ENCODE measurements at places on chromosomes 13 and 19.

DNA sequence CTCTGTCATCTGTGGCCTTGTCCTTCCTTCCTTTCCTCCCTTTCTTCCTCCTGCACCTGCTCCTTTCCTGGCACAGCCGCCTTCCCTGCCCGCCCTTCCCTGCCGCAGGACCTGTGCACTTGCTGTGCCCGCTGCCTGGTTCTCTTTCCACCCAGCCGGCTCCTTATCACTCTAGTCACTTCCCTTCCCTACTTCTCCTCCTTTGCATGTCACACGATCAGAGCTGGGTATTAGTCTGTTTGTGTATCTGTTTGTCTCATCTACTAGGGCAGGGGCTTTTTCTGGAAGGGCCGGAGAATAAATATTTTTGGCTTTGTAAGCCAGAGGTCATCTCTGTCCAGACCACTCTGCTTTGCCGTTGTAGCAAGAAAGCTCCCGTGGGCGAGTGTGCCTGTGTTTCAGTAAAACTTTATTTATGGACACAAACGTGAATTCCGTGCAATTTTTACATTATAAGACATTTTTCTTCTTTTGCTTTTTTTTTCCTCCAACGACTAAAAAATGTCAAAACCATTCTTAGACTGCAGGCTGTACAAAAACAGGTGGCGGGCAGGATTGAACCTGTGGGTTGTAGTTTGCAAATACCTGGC, 6.1 kb downstream of the KDM4B start:
- DNase-seq: no peak

DNA sequence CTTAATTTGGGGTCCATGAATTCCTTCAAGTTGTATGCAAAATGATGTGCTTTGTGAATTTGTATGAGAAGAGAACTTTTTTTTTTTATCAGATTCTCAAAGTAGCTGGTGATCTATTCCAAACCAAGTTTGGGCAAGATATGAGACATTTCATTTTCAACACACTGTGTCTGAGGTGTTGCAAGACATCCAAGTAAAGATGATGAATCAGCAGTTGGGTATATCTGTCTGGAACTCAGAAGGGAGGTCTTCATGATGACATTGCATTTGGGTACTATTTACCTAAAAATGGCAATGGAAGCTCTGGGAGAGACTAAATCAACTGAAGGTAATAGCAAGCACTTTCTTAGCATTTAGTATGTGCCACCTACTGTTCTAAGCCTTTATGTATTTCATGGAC, 2.8 kb downstream of the FAM124A start:
- DNase-seq: no peak

DNA sequence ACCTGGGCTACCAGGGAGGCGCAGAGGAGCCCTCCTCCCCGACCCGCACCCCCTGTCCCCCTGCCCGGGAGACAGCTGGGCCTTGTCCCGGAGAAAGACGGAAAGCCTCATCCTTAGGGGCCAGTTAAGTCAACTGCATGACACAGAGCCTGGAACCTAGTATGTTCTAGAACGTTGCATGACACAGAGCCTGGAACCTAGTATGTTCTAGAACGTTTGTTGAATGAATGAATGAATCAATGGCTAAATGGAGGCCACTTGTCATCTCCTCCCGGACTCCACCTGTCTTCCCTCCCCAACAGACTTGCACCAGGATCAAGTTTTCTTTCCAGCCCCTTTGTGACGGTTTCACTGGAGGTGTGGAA, 706 bp downstream of the SERP2 start:
- no peak for DNase-seq

GRCh38 chr19:35514282-35514809, 897 bp upstream of the DMKN start:
- DNase-seq: no peak

- DNase-seq: no peak
Measured at GRCh38 chr13:110576070-110576394, 14.5 kb upstream of the RAB20 start.
